Choroid plexus epithelial cell (primary cell): ENCODE measurements at places on chromosomes 7 and 10.

DNA sequence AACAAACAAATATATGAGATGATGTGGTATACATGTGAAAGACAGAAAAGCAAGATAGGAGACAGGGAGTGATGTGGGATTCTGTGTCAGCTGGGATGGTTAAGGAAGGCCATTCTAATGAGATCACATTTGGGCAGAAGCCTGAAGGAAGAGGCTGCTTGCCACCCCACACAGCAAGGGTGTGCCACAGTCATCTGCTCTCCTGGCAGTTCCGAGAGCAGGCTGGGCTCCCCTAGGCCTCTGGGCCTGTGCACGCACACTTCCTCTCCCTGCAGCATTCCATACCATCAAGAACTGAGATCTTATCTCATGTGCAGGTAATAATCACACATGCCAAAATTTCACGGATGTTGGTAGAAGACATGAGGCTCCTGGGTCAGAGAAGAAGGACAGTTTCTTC is 43.1 kb downstream of the SYPL1 start:
- DNase-seq: no peak

DNA sequence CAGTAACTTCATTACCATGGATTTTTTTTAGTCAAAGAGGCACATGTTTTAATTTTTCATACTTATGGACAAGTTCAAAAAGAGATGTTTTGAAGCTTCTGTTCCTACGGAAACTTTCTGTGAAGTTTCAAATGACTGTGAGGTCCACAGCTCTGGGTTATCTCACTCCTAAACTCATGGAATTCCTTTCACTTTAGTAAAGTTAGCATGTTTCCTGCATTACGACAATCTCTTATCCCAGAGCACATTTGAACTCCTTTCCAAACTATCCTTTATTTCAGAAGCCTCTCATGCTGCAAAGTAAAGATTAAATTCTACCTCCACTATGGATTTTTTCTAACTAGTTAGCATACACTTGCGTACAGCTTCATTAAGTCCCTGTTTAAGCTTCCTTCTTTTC is 15.3 kb upstream of the ADD3 start:
- DNase-seq: peak; percentile 71

DNA sequence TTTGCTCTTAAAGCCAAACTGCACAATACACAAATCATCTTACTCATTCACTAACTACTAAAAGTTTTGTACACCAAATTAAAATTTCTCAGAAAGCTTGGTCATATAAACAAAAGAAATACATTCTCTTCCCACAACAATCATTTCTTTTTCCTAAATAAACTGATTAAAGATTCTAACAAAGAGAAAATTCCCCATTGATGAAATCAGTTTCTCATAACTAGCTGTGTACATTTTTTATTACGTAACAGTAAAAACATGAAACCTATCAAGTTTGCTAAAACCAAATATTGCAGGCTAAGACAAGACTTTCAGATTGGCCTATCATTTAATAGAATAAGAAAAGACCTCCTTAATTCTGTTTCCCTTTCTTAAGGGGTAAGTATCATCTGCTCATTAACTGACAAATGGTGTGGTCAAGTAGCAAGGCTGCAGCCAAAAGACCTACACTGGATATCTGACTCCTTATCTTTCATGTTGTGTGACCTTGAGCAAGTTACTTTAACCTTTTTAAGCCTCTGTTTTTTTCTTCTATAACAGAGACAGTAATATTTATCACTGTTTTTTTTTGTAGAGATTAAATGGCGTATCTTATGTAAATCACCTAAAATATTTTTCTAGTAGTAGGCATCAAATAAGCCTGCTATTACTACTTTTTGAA is 22.4 kb downstream of the NAMPT start:
- no peak for DNase-seq

DNA sequence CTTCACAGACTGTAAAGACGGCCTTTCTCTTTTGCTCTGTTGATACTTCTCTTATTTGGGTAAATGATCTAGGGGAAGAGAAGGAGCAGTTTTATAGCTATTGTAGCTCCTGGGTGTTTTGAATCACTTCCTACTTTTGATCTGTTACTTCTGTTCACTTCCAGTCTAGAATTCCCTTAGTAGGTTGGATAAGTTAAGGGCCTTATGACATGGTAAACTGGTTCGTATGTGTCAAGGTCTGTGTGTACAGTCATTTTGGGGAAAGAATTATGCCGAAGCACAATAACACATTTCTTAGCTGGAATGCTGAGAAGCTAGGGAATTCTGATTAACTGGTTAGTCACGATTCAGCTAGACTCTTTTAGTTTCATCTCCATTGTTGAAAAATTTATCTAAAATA is 8.1 kb downstream of the DENND10 start:
- no peak for DNase-seq

- DNase-seq: no peak
Observed at GRCh38 chr7:69754476-69754875, 156.2 kb downstream of the AUTS2 start.

- no peak for DNase-seq
Observed at GRCh38 chr10:30774261-30774660, 144.7 kb upstream of the LYZL2 start.

- DNase-seq: no peak
Observed at GRCh38 chr7:81433206-81433605, 336.6 kb downstream of the HGF start.

GRCh38 chr10:17348501-17349349 is 105.7 kb downstream of the ST8SIA6 start:
- peak; percentile 84 for DNase-seq

DNA sequence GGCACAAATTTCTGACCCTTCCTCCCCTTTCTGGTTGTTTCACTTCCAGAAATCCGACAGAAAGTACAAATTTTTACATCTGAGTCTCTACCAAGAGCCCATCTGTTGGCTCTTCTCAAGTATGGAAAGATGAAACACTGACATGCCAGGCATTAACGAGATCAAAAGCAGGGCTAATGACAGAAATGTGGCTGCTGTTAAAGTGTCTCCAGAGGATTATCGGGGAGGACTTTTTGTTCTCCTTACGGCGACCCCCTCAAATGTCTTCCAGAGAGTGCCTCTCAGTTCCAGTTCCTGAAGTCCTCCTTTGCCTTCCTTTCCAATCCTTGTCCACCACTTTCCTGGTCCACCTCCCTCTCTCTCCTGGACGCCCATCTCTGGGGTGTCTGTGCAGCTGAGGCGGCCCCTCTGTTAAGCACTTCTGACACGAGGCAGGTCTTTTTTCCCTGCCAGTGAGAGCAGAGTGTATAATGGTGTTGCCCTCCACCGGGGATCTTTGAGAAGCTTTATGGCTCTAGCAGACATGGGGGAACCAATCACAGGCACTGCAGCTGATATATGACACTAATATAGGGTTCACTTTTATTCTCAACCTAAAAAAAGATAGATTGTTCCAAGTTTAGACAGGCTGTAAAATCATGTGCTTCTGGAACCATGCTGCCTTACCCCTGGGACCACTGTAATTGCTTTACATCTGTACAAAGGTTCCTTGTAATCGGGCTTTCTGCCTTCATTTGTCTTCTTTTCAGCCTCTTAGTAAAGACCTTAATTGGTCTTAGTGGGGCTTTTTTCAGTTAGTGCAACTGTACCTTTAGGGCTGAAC is 757.1 kb downstream of the AUTS2 start:
- DNase-seq: no peak

- peak; percentile 67 for DNase-seq
Observed at GRCh38 chr10:88477343-88478085, 105.6 kb downstream of the RNLS start.

- DNase-seq: peak; percentile 28
Observed at GRCh38 chr10:121754666-121755065, 156.4 kb upstream of the FGFR2 start.

- peak; percentile 73 for DNase-seq
Observed at GRCh38 chr7:45917658-45918057, 3.4 kb downstream of the IGFBP3 start.

GRCh38 chr7:1219498-1219897 is 13.2 kb upstream of the UNCX start:
- no peak for DNase-seq

DNA sequence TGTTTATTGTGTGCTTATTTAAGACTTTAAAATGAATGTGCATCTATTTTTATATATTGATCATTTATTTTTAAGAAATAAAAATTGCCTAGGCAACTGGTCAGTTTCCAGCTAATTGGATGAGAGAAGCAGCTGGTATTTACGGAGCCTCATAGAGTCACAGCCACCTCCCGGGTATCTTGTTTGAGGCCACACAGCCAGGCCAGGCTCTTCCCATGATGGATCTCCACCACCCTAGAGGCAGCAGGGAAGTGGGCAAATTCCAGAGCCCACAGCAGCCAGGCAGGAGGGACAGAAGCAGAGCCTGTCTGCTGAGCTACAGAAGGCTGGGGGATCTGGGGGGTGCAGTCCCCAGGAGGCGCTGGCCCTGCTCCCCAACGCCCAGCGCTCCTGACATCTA is 61.6 kb downstream of the CLEC2L start:
- no peak for DNase-seq

DNA sequence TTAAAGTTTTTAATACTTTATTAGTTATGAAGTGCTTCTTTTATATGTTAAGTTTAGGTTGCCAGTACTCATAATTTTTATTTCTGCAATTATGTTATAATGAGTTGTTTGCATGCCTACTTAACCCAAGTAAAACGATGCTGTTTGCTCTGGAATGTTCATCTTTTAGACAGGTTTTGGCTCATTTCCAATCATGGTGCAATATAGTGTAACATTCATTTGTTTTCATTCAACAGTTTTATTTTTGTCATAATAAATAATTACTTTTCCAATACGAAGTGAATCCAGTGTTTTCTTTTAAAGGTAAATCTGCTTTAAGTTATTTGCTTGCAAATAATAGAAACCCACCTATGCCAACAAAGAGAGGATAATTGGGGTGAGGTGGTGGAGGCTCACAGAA is 22.1 kb downstream of the ARL5B start:
- DNase-seq: peak; percentile 86

DNA sequence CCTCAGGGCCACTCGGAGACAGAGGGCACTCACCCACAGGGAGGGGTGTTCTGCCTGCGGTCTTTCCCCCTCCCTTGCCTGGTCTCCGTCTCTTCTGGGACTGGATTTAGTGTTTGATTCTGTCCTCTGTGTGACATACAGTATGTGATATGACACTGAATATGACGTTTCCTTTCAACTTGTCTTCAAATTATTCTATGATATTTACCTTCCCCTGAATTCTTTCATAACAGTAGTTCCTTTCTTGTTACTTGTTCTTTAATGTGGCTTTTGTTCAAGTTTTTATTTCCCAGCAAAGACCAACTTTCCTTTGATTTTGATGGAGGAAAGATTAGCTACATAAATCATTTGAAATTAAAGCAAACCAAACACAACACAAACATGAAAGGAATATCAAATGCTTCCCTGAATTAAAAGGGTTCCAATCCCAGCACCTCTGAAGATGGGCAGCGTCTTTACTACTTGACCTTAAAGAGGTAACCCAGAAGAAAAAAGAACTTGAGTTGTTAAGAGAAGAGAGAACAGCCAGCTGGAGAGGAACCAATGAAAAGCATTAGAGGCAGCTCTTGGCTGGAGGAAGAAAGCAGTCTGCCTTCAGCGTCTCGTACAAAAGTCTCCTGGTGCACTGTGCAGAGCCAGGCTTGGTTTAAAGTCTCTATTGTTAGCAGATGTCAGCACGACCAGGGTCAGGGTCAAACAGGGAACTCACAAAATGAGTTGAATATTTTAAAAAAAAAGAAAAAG is 18.3 kb upstream of the RHEB start:
- peak; percentile 48 for DNase-seq

DNA sequence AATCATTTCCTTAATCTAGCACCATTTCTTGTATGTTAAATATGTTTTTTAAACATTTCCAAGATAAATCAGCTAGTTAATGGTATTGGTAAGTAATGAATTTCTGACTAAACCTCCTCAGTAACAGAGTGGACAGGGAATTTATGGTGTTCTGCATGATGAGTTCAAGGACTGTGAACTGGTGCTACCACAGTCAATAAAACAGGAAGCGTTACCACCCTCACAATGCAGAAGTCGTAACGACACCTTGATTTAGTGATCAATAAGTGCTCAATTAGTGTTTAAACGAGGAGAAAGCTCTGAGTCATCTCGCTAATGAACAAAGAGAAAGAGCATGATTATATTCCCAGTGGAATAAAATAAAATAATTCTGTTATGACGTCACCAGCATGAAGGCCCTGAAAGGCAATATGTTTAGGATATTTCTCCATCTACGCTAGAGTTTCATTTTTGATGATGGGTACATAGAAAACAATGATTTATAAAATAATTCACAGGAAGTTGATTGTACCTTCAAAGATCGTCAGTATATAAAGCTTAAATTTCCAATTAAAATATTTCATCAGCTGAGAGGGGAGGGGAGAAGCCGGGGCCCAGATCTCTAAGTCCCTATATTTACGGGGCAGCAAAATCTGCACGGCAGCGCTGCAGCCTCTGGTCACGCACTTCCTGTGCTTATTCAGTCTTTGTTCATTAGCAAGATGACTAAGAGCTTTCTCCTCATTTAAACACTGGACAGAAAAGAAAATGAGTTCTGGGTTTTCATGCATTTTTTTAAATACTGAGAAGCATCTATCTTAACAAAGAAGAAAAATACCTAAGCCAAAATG is 400.5 kb downstream of the PTPRN2 start:
- DNase-seq: no peak

DNA sequence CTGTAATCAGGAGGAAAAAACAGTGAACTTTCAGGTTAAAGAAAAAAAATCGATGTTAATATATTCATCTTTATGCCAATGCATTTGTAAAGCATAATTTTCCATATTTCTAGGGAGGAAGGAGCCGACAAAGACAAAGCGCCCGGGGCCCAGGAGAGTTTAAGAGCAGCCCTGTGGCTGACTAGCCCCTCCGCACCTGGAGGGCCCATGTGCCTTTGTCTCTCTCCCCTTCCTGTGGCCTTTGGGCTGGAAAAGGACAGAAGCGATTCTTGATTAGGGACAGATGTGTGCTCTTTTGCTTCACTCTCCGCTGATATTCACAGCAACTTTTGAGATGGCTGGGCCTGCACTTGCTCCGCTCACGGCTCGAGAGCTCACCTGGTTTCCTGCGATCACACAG is 23.1 kb downstream of the DDC start:
- no peak for DNase-seq

GRCh38 chr7:111835066-111835465 is 272.8 kb upstream of the IMMP2L start:
- peak; percentile 81 for DNase-seq

GRCh38 chr10:123583639-123584418 is 82.3 kb upstream of the GPR26 start:
- DNase-seq: peak; percentile 76

- no peak for DNase-seq
Observed at GRCh38 chr7:5448378-5449037, 24.9 kb upstream of the TNRC18 start.

- peak; percentile 13 for DNase-seq
Observed at GRCh38 chr10:69636626-69637605, 6.9 kb downstream of the FAM241B start.

GRCh38 chr7:133186060-133186459 is 66.8 kb upstream of the EXOC4 start:
- no peak for DNase-seq

GRCh38 chr7:146414937-146415336 is 298.3 kb downstream of the CNTNAP2 start:
- no peak for DNase-seq
